ENCODE measurements at places on chromosomes 1 and 21.
A peak's percentile ranks its signal among the peaks of the same experiment; 100 is the strongest.

- DNase-seq, result no peak
Observed at GRCh38 chr1:202130816-202131522, 8.3 kb downstream of the GPR37L1 start.

GRCh38 chr1:212261361-212261929, 23.8 kb upstream of the PPP2R5A start:
- DNase-seq, result no peak

GRCh38 chr1:22500471-22500870, 48.8 kb downstream of the ZBTB40 start:
- peak; percentile 11 for DNase-seq

DNA sequence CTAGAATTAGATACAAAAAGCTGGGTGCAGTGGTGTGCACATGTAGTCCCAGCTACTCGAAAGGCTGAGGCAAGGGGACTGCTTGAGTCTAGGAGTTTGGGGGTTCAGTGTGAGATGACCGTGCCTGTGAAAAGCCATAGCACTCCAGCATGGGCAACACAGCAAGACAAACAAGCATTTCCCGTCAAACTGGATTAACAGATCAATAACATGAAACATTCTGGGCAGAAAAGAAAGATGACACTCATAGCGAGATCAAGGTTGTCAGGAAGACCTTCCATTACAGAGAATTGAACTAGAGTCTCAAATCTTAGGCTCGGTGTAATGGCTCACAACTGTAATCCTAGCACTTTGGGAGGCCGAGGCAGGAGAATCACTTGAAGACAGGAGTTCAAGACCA, 14.0 kb downstream of the TFB2M start:
- no peak for DNase-seq

DNA sequence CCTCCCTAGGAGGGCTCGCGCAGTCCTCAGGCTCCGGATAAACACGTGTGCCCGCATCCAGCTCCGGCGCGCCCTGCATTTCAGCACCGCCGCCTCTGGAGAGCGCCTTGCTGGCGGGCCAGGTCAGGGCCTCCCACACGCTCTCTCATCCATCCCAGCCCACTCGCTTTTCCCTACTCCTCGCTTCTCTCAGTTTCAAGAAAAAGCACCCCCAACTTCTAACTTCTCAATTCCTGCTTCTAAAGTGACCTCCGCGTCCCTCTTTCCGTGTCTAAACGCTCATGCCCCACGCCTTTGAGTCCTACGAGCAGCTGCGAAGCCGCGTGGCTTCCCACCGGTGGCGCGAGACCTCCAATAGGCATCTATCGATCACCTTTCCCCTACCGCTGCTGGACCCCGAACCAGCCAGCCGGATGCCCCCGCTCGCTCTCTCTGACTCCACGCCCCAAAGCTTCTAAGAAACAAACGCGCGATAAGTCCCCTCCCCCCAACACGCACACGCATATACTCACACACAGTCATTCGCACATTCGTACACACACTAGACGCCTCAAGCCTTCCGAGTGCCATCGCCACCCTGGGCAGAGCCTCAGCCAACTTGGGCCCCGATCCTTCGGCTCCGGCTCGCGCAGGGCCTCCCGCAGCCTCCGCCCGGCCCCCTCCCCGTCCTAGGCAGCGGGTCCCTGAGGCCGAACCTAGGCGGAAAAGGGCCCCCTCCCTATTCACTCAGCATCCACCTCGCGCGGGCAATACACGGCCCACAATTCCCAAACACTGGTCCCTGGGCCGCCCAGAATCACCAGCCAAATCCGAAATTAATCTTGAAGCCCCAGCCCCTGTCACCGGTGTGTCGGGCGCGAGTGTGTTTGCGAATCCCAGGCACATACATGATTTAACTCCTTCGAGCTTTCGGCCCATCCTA, 1.1 kb downstream of the NMNAT2 start:
- peak; percentile 18 for DNase-seq

GRCh38 chr1:42133809-42134526, 19.2 kb upstream of the GUCA2B start:
- DNase-seq, result no peak

- no peak for DNase-seq
Observed at GRCh38 chr1:244409701-244410100, 42.0 kb downstream of the ADSS2 start.

DNA sequence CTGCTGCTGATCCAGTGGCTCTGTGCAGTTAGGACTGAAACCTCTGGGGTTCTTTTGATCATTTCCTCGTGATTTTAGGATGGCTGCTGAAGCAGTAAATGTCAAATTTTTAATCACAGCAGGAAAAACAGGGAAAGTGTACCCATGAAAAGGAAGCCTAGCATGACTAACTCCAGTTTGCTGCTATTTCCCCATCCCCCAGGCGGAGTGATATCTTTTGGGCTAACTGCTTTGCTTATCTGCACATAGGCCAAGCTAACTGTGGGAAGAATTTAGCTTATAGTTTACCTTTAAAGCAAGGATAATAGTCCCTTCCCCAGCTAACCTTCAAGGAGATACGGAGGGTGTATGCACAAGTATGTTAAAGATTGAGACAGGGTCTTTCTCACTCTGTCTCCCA, 149.8 kb upstream of the TNR start:
- no peak for DNase-seq

DNA sequence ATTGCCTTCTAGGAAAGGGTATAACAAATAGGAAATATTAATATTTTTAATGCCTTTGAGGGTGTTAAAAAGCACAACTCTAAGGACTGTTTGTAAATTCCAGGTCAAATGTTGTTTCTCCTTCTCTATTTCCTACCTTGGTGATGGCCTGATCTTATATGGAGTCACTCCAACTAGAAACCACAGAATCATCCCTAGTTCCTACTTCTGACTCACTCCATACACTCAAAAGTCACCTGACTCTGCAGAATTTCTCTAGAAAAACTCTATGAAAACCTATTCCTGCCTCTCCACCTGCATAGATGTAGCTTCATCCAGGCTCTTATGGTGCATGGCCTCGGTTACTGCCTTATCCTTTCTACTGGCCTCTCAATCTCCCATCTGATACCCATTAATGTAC, 14.5 kb downstream of the RGS4 start:
- no peak for DNase-seq

- no peak for DNase-seq
Observed at GRCh38 chr21:41520560-41521442, 12.8 kb upstream of the TMPRSS2 start.

GRCh38 chr1:22790232-22791008, 79.8 kb downstream of the EPHB2 start:
- DNase-seq, result no peak

DNA sequence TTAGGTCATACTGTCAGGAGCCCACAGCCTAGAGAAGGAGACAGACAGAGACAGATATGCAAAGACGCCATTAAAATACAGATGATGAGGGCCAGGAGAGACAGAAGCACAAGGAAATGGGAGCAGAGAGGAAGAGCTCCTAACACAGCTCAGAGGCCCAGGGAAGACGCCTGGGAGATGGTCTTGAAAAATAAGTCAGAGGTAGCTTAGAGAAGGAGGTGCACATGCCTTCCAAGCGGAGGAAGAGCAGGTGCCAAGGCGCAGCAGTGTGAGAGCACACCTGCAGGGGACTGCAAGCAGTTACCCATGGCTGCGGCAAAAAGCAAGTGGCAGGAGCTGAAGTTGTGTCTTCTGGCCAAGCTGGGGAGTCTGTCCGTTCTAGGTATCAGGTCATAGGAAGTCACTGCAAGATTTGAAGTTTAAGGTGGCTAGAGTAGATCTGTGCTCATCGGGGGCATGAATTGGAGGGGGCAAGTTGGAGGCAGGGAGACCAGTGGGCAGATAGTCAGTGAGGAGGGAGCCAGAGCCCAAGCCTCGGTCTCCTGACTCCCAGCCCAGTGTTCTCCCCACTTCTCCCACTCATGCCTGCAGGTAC, 1.3 kb upstream of the TRABD2B start:
- no peak for DNase-seq

DNA sequence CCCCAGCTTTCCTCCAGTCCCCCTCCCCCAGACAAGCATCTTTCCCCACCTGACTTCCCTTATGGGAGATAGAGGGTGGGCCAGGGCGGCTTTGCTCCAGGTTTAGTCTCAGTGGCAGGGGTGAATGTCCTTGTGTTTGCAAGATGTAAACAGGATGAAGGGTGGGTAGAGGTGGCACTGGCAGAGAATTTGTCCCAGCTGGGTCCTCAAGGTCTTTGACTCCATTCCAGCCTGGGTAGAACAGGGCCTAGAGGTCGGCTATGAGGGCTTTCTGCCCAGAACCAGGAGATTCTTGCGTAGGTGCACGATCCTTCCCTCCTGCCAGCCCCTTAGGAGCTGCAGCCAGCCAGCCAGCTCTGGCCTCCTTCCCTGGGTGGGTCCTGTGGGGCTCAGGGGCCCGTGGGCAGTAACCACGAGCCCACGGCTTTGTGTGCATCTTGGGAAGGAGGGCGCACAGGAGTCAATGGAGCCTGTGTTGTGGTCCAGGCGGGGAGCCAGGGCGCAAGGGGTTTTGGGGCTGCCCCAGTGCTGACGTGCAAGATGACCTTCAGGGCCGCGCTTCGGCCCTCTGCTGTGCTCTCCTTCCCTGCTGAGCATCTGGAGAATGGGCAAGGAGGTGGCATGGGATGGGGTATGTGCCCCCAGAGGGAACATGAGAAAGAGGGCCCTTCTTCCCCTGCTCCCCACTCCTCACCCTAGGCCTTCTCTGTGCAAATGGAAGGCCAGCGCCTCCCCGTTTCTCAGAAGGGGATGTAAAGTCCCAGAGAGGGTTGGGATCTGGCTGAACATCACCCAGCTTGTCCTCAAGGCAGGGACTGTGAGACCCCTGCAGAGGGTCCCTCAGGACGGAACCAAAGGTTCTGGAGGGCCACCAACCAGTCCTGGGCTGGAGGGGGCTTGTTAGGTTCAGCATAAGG, 15.7 kb downstream of the POU3F1 start:
- no peak for DNase-seq

GRCh38 chr1:101259744-101260148, 22.9 kb downstream of the S1PR1 start:
- DNase-seq, result no peak

- no peak for DNase-seq
Observed at GRCh38 chr1:243494741-243495431, 239.0 kb downstream of the SDCCAG8 start.

- DNase-seq, result no peak
Observed at GRCh38 chr1:112731451-112731850, 16.3 kb upstream of the PPM1J start.
